ENCODE measurements at places on chromosomes 5 and 9.

GRCh38 chr5:112668016-112668415 lies 69.7 kb upstream of the APC start:
- DNase-seq: no peak

DNA sequence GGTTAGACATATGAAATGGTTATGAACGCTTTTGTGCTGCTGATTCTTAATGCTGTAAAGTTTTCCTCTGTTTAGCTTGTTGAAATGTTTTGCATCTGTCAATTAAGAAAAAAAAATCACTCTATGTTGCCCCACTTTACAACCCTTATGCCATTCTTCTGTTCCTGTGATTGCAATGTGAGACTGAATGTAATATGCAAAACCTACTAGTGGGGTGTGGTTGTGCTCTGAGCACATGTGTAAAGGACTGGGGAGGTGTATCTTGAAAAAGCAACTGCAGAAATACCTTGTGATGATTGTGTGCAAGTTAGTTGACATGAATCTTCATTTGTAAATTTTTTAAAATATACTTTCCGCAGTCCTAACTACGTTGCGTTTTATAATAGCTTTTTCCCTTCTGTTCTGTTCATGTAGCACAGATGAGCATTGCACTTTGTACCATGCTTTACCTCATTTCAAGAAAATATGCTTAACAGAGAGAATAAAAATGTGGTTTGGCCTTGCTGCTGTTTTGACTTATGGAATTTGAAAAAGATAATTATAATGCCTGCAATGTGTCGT lies 357.0 kb upstream of the PIK3R1 start:
- DNase-seq: no peak

DNA sequence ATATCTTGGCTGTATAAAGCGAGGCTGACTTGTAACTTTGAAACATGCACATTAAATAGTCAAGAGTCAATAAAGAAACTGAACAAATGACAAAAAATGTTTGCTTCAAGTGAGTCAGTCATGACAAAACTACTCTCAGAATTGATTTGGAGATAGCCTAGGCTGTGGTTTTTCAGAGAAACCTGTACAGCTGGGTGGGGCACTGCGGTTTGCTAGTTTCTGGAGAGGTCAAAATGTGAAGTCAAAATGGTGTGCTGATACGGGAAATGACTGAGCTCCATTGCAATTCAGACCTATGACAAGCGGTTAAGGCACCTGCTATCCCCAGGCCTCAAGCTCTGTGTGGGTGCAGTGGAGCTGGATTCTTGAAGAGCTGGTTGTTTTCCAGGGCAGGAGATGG lies 10.3 kb upstream of the CD180 start:
- DNase-seq: no peak

DNA sequence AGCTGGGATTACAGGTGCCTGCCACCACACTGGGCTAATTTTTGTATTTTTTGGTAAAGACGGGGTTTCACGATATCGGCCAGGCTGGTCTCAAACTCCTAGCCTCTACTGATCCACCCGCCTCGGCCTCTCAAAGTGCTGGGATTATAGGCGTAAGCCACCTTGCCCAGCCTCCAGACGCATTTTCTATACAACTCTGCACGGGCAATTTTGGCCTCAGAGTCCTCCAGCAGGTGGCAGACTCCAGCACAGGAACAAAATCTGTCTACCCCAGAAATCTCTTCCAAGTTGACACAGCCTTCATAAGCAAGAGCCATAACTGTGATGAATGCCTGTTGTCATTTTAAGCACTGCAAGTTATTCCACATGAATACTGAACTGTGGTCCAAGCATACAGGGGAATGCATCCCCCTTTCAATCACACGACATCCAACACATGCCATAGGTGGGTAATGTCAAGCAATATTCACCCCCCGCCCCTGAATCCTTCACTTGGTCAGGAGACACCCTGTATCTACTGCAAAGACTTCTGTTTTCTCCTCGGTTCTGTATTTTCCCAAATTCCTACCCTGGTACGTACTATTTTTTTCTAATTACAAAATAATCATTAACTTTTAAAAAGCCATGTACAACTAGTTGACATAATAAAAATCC lies 50.8 kb downstream of the ALDH7A1 start:
- DNase-seq: no peak

- no peak for DNase-seq
Measured at GRCh38 chr5:180914646-180915045, 15.7 kb downstream of the BTNL8 start.

- DNase-seq: no peak
Measured at GRCh38 chr9:135993765-135994500, 32.8 kb upstream of the UBAC1 start.

- no peak for DNase-seq
Measured at GRCh38 chr9:127252410-127253318, 11.9 kb upstream of the GARNL3 start.

GRCh38 chr5:206927-207536 lies 10.9 kb downstream of the CCDC127 start:
- no peak for DNase-seq

DNA sequence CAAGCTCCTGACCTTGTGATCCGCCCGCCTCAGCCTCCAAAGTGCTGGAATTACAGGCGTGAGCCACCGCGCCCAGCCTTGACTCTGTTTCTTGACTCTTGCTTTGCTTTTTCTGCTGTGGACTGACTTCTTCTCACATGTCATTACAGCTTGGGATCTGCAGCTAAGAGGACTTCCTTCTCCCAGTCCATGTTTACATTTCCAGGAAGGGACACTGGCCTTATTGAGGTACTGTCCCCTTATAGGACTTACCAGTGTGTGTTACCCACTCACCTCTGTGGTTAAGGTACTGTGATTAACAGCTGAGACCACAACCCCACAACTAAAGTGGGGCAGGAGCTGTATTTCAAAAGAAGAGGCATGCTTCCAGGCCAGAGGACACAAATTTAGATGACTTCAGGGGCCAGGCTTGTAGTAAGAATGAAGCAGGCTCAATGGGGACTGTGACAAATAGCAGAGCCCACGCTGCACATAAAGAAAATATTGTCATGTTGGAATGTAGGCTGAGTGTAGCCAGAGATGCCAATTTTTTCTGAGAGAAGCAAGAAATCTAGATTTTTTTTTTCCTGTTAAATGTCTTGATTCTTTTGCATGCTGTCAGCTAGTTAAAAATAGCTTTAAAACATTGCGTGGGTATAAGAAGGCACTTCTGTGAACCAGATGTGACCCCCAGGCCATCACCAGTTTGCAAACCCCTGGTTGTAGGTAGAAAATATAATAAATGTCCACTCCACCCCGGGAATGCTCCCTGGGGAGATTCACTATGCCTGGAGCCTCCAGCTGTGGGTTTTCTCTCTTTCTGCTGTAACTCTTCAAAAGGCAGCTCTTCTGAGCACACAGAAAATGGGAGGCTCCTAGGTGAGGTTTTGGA lies 75.0 kb downstream of the PTPDC1 start:
- DNase-seq: no peak

GRCh38 chr5:40831346-40832210 lies 3.4 kb downstream of the RPL37 start:
- no peak for DNase-seq

DNA sequence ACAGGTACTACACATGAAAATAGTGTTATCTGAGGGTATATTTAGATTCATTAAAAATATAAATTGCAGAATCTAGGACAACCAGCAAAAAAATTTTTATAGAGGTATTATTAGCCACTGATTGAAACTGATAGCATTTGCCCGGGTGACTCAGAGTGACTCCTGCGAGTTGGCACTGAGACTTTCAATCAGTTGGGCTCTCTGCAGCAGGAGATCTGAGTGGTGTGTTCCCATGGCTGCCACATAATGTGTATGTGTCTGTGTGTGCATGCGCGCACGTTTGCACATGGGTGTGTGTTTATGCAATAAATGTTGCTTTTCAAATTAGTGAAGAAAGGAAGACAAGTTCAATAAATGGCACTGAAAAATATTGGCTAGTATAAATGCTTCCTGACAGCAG lies 100.1 kb upstream of the MRPS30 start:
- no peak for DNase-seq

DNA sequence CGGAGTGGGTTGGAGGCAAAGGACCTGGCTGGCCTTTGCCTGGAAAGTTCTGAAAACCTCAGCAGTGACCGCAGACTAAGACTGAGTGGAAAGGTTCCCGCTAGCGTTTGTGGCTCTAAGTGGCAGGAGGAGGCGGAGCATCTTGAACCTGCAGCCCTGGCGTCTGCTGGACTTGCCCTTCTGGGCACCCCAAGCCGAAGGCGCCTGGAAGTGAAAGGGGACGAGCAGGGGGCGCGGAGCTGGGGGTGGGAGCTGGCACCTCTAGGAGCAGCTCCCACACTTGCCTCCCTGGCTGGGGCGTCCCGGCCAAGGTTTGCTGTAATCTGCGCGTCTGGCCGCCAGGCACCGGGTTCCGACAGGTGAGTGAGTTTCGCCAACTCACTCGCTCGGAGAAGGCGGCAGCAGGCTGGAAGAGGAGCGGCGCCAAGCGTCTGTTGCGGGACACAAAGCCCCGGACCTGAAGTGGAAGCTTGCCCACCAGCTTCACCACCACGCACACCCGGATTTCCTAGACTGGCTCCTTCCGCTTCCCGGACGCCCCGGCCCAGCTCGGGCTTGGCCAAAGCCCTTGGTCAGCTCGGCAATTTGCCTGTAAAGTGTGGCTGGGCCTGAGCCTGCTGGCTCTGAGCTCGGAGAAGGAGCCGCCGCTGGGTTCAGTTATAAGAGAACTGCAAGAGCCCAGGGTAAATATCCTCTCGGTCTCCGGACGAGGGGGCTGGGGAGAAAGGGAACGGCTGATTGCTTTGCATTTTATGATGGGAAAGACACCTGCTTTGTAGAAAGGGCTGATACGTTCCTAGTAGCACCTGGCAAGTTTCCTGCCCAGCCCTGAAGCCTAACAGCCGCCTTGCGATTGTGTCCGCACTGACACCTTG lies at the start of gene GNA14:
TSS of gene GNA14 (minus strand) at position 89 of the 875 bp plus-strand sequence. CDS start 529 bp downstream, outside the sequence.
- peak; percentile 31 for DNase-seq

DNA sequence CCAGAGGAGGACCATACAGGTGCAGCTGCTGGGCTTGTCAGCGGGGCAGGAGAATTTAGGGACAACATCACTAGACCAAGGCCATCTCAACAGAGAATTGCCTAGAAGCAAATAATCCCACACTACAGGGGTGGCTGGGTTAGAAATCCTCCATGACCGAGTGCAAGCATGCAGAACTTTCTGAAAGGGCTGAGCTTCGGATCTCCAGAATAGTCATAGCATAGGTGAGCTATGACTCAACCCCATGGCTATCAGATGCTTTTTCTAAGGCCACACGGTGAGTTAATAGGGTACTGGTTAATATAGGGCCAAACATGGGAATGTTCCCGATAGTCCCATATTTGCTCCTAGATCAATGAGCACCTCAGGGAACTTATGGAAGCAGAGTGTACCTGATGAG lies 4.2 kb downstream of the KCNIP1 start:
- no peak for DNase-seq

GRCh38 chr9:126261584-126262356 lies 64.9 kb upstream of the MVB12B start:
- no peak for DNase-seq

DNA sequence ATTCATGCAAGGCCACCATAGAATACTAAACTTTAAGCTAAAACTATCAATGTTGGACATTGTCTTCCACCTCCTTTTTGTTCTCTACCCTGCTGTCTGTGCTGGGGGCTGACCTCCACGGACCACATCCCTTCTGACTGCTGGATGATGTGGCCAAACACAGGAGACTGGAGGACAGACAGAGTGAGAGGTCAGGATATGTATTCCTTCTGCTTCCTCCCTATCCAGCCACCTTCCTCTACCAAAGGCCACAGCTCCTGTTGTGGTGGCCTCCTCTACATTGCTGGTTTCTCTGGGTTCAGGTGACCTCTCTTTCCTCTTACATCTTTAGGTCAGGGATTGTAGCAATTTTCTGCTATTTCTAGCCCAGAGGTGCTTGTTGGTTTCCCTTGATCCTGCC lies 148.1 kb downstream of the ACTBL2 start:
- no peak for DNase-seq

GRCh38 chr5:117486261-117486660 lies 911.6 kb upstream of the SEMA6A start:
- no peak for DNase-seq

GRCh38 chr9:112898872-112899311 lies 8.2 kb upstream of the SLC46A2 start:
- no peak for DNase-seq

DNA sequence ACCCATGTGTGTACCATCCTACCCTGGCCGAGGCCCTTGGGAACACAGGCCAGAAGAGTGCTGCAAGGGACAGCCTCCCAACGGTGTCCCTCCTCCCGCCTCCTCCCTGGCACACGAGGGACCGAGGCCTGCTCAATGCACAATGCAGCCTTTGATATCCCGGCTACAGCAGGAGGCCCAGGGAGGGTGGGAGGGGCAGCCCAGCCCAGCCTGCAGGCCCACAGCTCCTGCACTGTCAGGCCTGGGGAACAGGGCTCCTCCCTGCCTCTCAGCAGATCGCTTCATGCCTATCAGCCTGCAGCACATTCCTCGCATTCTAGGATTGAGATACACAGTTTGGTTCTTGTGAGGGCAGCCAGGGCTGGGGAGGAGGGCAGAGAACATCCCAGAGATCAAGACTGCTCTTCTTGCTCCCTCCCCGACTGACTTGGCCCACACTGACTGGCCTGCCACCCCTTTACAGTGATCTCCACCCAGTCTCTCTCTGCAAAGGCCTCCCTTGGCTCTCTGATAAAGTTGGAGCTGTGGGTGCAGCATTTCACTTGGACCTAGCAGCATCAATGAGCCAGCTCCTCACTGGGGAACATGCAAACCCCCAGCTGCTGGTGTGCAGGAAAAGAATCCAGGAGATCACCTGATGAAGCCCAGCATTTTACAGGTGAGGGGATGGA lies at the start of gene SH3TC2:
TSS of gene SH3TC2 (minus strand) at position 46 of the 671 bp plus-strand sequence. CDS start at position 6, 40 bp downstream.
- no peak for DNase-seq

- no peak for DNase-seq
Measured at GRCh38 chr9:70260606-70261005, 1.8 kb downstream of the SMC5 start.

DNA sequence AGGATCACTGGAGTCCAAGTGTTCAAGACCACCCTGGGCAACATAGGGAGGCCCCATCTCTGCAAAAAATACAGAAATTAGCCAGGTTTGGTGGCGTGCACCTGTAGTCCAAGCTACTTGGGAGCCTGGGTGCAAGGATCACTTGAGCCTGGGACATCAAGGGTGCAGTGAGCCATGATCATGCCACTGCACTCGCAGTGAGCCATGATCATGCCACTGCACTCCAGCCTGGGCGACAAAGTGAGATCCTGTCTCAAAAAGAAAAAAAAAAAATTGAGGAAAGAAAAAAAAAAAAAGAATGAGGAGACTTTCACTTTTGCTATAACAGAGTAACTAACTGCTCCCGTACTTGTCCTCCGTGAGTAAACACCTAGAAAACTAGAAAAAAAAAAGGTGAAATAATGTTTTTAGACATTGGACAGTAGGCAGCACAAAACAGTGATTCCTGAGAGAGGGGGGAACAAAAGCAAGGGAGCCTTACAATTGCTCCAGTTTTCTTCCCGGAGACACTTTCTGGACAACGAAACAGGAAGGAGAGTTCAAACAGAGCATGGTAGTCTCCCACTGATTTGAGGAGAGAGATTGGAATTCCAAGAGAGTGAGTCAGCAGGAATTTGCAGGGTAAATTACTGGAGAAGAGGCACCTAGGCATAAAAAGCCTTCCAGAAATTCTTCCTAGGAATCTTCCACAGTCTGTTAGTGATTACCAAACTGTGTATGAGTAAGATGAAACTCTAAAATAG lies 6.9 kb upstream of the ZBTB5 start:
- DNase-seq: no peak

All from tibial artery (tissue), 4 donors.